ENCODE measurements at places on chromosomes 4 and X.

DNA sequence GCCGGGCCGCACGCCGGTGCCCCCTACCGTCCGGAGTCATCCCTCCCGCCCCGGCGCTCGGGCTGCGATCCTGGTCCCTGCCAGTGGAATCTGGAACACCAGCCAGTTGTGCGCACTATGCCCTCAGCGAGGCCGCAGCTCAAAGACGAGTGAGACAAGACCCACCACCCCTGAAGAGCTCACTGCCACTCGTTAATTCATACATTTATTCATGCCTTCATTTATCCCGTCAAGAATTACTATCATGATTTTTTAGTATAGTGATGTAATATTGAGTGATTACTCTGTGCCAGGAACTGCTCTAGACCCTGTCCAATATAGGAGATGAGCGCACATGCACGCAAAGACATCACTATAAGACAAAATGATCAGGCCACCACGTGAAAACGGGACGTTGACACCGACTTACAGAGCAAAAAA, 247 bp upstream of the PPA2 start:
- DNase-seq: no peak

DNA sequence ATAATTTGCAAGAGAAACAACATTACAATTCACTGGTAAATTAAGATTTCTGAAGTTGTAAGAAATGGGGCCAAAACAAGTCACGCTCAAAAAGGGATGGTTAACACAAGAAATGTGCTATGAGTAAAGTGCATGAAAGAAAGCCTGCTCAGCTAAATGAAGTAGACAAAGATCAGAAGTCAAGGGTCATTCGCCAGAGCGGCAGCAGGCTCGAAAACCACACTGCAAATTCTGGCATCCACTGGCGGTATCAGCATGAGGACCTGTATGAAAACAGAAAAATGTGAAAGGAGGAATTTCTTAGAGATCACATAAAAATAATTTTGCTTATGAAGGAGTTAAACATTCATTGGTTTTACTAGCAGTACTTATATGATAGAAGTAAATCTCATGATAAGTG, 49.6 kb downstream of the FBXL5 start:
- no peak for DNase-seq

DNA sequence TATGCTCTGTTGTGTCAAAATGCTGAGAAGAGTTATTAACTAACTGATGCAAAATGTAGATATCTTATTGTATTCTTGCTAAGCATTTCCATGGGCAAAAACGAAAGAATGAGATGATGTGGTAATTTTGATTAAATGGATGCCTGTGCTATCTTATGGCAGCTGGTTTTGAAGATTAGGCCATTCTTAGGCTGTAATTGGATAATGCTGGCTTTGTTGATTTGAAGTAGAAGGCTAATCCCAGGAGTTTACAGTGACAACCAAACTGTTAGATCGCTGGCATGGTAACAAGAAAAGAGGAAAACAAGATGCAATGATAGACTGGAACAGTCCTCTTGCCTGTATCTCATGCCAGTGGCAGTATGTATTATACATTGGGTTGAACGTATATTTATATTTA, 74.1 kb upstream of the WDR44 start:
- DNase-seq: no peak

DNA sequence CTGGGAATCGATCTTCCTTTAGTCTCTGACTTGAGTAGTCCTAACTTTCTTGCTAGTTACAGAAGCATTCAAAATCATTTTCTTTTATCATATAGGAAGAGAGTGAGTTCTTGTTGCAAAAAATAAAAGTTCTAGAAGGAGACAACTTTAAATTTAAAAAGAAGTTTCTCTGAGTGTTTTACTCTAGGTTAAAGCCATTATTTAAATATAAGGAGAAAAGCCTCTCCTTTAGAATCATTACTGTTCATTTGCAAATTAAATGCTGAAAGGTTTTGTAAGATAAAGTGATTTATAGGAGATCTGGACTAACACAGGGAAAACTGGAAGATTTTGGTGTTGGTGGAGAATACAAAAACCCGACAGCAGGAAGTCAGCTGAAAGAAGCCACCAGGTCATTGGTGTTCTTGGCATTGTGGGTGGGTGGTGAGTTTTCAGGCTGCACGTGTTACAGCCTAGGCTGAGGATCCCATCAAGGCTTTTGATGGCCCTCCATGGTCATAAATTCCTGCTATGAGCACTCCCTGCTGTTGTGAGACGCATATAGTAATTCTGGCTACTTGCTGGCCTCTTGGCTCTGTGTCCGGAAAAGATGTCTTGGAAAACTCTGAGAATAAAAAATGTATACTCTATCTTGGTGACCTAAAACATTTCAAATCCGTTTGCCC, 81.6 kb downstream of the GPAT3 start:
- no peak for DNase-seq

DNA sequence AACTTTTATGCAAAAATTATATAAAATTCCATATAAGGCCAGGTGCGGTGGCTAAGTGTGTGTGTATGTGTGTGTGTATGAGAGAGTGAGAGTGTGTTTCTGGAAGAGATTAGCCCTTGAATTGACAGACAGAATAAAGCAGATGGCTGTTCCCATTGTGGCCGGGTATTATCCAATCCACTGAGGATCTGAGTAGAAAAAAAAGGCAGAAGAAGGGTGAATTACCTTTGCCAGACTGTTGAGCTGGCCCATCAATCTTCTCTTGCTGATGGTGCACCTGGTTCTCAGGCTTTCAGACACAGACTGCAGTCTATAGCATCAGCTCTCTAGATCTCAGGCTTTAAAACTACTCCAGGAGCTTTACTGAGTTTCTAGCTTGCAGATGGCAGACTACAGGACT, 92.2 kb upstream of the SLIT2 start:
- DNase-seq: no peak

Data from T1000 (cell line).